Germinal center (tissue), 1 donor: ENCODE measurements at places on chromosomes 13 and 19.

DNA sequence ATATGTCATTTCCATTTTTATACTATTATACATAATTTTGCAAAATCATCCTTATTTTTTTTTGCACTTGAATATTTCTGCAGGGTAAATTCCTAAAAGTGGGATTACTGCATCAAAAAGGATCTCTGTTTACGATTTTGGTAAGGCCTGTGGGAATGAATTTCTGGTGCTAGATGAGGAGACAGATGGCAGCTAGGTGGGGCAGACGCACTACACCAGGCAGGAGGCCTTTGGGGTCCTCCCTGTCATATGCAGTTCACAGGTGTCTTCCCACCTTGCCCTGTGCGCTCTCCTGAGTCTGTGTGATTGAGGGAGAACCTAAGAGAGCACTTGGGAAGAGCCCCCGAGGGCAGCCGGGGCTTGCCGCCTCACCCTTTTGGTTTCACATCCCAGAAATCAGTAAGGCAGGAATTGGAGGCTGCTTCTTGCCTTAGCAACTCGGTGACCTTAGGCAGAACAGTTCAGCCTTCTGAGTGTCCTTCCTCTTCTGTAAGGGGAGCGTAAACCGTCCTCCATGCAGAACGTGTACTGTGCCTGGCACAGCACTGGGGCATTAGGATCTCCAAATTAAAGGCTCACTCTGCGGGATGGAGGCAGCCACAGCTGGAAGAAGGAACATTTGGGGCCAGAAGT is 13.4 kb upstream of the GJB2 start:
- DNase-seq: no peak

GRCh38 chr13:97255515-97256021 is 33.4 kb downstream of the MBNL2 start:
- no peak for DNase-seq

GRCh38 chr13:76383676-76384461 is 502.3 kb downstream of the KCTD12 start:
- no peak for DNase-seq

GRCh38 chr13:43464578-43465264 is 322.1 kb downstream of the ENOX1 start:
- DNase-seq: no peak

GRCh38 chr19:17424743-17425365 is 5.0 kb downstream of the MVB12A start:
- peak; percentile 51 for DNase-seq

GRCh38 chr13:45630791-45631190 is 15.3 kb upstream of the ERICH6B start:
- no peak for DNase-seq

DNA sequence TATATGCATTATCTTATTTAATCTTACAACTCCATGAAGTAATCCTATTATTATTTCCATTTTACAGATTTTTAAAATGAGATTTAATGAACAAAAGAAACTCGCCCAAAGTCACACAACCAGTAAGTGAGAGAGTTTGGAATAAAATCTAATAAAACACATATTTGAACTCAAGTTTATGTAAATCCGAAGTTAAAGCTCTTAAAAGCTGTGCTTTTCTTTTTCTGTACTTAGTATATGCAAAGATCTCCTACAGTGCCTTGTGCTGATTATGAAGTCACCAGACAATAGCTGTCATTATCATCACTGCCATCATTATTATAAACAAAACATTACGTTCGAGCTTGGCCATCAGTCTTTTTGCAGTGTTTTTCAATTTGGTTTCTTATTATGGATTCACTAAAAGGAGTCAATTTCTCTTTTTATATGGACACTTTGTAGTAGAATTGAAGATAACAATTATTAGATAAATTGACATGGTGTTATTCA is 29.7 kb upstream of the ENOX1 start:
- DNase-seq: no peak

GRCh38 chr13:74153316-74153715 is 19.1 kb upstream of the KLF12 start:
- no peak for DNase-seq

GRCh38 chr13:98203646-98204326 is 26.7 kb upstream of the RNF113B start:
- DNase-seq: no peak

GRCh38 chr13:51995677-51996551 is 15.3 kb downstream of the ATP7B start:
- no peak for DNase-seq

- no peak for DNase-seq
Measured at GRCh38 chr13:97243915-97244781, 22.0 kb downstream of the MBNL2 start.

DNA sequence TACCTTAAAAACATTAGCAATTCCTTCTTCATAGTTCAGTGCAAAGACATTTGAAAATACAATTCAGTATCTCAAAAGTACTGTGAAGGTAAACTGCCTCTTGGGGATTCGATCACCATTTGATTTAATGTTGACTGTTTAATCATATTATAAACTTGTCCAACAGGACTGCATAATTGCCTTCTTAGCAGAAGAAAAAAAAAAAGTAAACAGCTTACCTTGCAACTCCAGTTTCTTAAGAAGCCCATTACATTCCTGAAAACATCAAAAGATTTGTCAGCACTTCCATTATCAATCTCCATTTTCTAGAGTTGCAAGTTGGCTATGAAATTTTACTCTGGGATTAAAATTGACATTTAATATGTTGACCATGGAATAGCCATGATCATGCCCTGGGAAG is 1154.6 kb downstream of the OLFM4 start:
- no peak for DNase-seq

DNA sequence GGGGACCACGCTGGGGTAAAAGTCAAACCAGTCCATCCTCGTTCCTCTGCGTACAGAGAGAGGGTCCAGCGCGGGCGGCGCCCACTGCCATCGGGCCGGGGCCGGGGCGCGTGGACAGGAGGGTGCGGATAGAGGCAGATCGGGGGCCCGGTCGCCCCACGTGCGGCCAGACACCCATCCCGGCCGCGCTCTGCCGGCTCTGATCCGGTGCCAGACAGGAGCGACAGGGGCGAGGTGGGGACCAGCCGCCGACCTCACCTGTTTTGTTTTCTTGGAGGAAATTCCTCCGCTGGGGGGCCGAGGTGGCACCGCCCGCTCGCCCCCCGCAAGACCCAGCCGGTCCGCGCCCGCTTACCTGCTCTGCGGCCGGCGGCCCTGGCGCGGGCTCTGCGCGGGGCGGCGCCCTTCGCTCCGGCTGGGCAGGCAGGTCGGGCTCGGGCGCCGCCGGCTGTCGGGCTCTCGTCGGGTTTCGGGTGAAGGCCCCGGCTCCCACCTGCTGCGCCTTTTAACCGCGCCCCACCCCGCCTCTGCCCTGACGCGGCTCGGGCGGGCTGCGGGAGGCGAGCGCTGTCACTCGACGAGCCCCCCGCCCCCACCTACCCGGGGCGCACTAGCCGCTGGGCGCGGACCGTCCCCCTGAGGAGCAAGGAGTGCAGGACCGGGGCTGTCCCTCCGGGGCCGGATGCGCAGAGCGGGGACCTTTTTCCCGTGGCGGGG is at the start of gene GJB6:
TSS of gene GJB6 (minus strand) at position 481 of the 717 bp plus-strand sequence. CDS start 8,839 bp downstream, outside the sequence.
- peak; percentile 9 for DNase-seq

GRCh38 chr13:42337808-42338600 is 66.1 kb downstream of the AKAP11 start:
- no peak for DNase-seq

DNA sequence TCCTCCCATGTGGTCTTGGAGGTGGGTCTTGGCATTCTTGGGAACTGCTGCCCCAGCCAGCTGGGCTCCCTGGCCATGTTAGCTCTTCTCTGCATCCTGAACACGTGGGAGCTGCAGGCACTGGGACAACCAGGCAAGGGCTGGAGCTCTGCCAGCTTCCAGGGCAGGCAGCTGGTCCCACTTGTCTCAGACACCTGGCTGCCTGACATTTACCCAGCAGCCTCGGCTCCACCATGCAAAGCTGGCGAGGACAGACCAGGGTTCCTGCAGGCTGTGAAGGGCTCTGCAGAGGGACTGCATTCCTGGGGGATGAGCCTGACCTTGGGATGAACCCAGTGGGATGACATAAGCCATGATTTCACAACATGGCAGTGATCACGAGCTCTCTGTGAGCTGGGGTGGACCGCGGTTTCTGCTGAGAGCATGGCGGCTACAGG is 99.0 kb upstream of the TSHZ3 start:
- no peak for DNase-seq

GRCh38 chr19:31715249-31715945 is 366.2 kb upstream of the TSHZ3 start:
- DNase-seq: no peak

DNA sequence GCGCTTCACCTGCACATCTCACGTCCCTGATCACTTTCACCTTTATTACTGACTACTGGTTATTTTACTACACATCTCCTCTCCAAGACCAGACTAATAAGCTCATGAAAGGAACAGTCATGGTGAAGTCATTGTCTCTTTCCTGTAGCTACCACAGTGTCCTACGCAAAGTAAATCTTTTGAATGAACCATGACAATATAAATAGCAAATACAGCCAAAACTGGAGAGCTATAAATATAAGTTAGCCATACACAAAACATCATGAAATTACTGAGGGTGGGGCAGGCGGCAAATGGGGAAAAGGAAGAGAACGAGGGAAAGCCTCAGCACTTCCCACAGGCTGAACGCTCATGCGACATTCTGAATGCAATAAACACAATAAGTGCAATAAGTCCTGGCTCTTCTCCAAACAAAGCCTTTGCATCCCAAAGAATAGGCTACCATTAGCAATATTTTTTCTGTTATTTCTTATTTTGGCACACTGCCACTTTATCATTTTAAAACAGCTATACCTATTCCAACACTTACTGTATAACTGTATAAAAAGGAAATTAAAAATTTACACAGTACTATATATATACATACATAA is 62.5 kb downstream of the TUBGCP3 start:
- no peak for DNase-seq

DNA sequence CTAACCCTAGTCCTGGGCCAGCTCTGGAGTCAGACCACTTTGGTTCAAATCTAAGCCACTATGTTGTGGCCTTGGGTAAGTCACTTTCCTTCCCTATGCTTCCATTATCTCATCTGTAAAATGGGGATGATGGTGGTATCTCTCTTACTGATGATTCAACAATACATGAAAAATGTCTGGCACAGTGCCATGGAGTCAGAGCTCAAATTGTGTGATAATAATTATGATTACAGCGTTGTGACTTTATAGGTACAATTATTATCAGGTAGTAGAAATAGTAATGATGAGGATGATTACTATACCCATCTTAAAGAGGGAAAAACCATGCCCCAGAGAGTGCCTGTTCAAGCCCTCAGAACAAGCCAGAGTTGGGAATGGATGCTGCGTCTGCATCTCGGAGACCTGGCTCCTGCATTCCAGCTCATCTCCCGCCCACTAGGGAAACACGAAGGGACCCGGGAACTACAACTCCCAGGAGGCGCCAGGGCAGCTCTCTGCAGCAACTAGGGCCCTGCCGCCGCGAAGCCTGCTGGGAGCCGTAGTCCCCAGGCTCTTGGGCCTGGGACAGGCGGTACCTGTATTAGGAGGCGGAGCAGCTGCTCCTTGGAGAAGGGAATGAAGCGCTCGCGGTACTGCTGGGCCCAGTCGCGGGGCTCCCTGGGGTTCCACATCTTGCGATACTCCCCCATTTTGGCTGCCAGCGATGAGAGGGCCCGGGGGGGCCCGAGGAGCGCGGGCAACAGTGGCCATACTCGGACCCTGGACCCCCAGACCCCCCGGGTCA is 832 bp downstream of the TMEM143 start:
- DNase-seq: peak; percentile 91

- no peak for DNase-seq
Measured at GRCh38 chr13:111099290-111099689, 15.8 kb upstream of the ARHGEF7 start.

- no peak for DNase-seq
Measured at GRCh38 chr19:36377541-36378178, 1.3 kb downstream of the ZFP14 start.

- DNase-seq: peak; percentile 42
Measured at GRCh38 chr19:46787331-46788261, 798 bp downstream of the SLC1A5 start.

- DNase-seq: no peak
Measured at GRCh38 chr19:18802354-18802753, 11.2 kb upstream of the COMP start.

DNA sequence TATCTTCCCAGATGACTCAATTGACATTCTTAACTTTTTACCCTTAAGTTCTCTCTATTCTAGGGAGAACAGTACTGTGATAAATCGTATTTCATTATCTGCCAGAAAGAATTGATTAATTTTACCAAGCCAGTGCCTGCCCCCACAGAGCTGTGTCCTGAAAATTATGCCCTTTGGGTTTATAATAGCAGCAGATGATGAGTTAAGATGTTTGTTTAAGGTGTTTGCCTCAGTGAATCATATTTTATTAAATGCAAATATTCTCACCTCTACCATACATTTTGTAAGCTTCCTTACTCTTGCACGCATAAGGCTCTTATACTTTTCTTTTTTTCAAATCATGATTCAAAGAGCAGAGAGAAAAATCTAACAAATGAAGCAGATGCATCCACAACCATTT is 318.6 kb downstream of the DCT start:
- DNase-seq: no peak

DNA sequence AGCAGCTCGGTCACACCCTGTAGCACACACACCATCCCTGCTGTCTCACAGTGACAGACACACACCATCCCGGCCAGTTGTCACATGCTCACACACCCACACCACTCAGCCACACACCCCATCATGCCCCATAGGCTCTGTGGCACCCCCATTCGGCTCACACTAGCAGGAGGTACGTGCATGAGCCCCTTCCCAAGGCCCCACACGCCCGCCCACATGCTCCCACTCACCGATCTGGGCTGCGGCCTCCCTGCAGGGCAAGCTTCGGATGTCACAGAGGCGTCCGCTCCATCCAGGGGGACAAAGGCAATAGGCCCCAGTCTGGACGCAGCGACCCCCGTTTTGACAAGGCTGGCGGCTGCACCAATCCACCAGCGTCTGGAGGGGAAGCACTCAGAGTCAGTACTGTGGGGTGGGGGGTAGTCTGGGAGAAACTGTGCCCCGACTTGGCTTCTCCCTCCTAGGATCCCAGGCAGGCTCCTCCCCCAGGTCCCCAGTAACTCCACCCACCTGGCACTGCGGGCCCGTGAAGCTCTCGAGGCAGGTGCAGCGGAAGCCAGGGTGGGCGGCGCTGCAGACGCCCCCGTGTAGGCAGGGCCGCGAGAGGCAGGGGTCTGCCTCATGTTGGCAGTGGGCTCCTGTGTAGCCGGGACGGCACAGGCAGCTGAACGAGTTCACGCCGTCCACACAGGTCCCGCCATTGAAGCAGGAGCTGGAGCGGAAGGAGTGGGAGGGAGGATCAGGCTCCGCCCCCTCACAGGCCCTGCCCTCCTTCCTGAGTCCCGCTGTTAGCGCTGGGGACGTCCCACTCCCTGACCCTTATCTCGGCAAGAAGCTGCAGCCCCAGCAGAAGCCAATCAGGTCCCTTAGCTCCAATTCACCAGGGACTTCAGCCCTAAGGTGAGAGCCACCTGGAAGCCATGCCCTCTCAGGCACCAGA is 20.1 kb downstream of the NOTCH3 start:
- DNase-seq: no peak

GRCh38 chr19:1796395-1797142 is 15.5 kb downstream of the ATP8B3 start:
- no peak for DNase-seq

GRCh38 chr13:99042521-99043250 is 64.8 kb upstream of the DOCK9 start:
- DNase-seq: no peak

- no peak for DNase-seq
Measured at GRCh38 chr19:12896460-12896859, 5.5 kb downstream of the GCDH start.

GRCh38 chr19:16509141-16510061 is 13.2 kb downstream of the C19orf44 start:
- DNase-seq: no peak

- no peak for DNase-seq
Measured at GRCh38 chr13:29688193-29688592, 92.7 kb upstream of the SLC7A1 start.
